Germinal center (tissue), 1 donor: ENCODE measurements at places on chromosomes 7 and 10.

DNA sequence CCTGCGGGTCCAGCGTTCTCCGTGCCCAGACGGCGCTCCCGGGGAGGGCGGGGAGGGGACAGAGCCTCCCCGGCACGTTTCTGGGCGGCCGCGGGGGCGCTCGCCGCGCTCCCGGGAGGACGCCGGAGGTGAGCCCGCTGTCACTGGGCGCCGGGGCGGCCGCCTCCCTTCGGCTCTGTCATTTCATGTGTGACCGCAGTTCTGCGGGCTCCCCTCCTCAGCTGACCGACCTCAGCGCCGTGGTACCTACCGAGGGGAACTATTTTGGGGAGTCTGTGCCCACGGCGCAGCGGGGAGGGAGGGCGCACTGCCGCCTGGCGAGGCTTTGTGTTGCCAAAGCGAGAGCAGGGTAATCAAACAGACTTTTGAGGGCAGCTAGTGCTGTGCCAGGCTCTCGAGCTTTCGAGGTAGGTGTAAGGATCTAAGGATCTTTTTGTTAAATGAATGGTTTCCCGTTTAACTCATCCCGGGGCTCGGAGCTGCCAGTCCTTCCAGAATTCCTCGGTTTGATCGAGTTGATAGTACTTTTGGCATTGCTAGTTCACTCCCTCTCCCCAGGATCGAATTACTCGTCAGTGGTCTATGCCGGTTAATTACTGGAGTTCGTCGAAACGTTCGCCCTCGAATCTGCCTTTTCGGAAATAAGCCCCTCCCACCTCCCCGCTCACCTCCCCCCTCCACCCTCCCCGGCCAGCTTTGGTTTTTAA, 1.9 kb downstream of the ARID5B start:
- peak; percentile 73 for DNase-seq

DNA sequence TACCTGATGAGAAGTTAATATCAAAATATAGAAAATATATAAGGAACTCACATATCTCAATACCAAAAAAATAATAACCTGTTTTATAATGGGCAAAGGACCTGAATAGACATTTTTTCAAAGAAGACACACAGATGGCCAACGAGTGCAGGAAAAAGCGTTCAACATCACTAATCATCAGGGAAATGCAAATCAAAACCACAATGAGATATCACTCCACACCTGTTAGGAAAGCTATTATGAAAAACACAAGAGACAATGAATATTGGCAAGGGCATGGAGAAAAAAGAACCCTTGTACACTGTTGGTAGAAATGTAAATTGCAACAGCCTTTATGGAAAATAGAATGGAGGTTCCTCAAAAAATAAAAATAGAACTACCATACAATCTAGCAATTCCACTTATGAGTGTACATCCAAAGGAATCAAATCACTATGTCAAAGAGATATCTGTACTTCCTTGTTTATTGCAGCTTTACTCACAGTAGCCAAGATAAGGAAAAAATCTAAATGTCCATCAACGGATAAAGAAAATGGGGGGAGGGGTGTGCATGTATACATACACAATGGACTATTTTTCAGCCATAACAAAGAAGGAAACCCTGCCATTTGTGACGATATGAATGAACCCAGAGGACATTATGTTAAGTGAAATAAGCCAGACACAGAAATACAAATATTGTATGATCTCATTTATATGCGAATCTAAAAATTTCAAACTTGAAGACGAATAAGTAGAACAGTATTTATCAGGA, 3.6 kb upstream of the ALOX5 start:
- no peak for DNase-seq

DNA sequence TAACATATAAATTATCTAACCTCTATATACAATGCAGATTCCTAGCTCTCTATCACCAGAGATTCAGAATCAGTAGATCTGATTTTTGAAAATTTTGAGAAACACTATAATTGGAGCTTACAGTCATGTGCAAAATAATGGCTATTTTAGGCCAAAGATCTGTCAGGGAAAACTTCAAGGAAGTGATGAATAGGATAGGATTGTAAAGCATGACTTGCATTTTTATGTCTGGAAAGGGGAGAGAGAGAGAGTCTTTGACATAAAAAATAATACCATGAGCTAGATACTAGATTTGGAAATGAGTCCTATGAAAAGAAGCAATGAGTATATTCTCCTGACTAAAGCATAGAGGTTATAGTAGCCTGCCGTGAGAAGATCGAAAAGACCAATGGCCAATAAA, 181.1 kb downstream of the SDHAF3 start:
- DNase-seq = no peak

DNA sequence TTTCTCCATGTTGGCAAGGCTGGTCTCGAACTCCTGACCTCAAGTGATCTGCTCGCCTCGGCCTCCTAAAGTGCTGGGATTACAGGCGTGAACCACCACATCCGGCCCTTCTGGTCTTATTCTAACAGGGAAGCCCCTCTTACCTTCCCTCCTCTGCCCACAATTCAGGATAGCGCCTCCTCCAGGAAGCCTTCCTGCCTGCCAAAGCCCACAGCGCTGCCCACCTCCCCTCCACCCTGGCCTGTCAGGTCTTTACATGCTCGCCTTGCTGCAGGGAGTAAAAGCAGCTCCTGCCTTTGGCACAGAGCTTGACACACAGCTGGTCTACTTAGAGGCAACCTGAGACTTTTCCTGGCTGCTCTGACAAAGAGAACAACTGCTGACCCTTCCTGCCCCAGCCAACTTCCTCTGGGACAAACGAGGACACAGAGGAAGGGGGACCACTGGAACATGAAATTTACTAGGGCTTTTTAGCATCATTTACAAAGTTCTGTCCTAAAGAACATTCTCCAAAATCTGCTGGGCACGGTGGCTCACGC, 13.2 kb downstream of the MLXIPL start:
- DNase-seq = no peak

DNA sequence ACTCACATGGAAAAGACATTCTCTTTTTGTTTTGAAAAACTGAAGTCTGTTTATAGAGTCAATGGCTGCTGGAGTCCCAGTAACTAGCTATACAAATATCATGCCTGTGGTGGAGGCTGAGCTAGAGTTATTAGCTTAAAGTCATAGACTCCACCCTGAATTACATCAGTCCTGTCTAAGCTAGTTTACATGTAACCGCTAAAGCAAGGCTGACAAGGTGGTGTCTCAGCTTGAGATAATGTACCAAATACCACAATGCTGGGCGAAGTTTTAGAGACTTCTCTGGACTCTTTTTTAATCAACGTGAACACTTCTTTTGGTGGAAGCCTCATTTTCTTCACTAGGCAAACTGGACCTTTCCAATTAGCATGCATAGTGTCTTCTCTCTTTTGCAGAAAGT, 219.4 kb downstream of the ANK3 start:
- DNase-seq = no peak

DNA sequence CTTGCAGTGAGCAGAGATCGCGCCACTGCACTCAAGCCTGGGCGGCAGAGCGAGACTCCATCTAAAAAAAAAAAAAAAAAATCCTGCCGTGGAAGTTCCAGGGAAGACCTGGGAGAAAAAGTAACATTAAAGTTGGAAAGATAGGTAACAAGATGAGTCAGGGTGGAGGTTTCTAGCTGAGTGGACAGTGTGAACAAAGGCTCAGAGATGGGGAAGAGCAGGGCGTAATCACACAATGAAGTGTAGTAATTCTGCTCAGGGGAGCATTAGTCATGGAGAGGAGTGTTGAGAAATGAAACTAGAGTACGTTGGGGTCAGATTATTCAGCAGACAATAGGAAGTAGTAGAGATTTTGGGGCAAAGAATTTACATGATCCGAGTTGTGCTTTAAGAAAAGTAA, 21.6 kb upstream of the WASL start:
- DNase-seq = peak; percentile 11

DNA sequence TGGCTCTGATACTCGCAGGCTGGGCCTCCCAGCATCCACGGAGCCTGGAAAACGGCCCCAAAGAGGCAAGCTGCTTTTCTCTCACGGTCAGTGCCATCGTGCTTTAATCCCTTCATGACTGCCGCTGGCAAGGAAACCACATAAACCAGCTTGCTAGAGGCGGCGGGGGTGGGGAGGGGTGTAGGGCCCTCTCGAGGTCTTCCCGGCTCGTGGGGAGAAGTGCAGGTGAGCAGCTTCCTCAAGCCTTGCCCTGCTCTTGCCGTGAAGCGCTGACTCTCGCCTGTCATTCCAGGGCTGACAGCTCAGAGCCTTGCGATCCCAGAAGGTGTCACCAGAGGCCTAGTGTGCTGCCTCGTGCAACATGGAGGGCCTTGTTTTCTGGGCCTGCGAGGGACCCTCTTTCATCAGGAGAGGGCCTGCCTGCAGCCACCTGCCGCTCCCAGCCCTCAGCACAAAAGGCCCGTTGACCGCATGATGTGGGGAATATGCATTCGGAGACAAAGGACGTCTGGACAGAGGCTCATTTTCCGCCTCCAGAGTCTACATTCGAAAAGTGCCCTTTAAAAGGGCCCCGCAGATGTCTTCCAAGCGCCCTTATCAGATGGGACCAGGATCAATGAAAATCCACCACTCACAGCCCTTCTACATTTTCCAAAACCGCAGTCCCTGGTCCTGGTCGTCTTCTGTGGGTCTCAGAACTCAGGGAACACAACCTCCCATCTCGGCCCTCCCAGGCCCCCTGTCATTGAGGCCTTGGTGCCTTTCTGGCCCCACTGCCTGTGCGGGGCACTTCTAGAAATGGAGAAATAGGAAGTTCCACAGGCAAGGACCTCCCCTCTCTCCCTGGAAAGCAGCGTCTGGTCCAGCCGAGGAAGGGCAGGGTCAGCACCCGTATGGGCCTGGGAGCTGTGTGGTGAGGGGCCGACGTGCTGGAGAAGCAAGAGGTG, 58.7 kb downstream of the ZRANB1 start:
- no peak for DNase-seq

- peak; percentile 31 for DNase-seq
Observed at GRCh38 chr7:28957064-28957750, 923 bp downstream of the TRIL start.

GRCh38 chr7:49580761-49581160, 192.7 kb upstream of the VWC2 start:
- DNase-seq = no peak

- DNase-seq = no peak
Observed at GRCh38 chr7:128174386-128174785, 66.7 kb upstream of the LEP start.

DNA sequence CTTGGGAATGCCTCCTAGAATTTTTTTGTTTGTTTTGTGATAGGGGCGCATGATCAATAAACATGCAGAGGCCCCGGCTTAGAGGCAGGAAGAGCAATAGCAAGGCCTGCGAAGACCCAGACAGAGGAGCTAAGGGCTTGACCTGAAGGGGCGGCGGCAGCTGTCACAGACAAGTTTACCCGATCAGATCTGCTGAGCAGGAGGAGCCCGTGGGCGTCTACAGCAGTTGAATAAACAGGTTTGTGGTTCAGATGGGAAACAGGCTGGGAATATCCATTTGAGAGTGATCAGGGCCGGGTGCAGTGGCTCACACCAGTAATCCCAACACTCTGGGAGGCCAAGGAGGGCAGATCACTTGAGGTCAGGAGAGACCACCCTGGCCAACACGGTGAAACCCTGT, 126.0 kb upstream of the CALN1 start:
- DNase-seq = no peak

- no peak for DNase-seq
Observed at GRCh38 chr10:103856797-103857170, 1.4 kb upstream of the SH3PXD2A start.

GRCh38 chr10:105148921-105149320, 507.8 kb downstream of the SORCS3 start:
- no peak for DNase-seq

DNA sequence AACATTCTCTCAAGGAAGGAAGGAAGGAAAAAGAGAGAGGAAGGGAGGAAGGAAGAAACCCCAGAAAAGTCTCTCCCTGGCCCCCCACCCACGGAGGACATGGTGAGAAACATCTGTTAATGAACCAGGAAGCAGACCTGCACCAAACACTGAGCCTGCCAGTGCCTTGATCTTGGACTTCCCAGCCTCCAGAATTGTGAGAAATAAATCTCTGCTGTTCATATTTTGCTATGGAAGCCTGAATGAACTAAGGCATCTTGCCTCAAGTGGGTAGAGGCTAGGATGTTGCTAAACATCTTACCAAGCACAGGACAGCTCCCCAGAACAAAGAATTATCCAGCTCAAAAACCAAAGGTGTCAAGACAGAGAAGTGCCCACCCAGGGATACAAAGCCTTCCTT, 19.1 kb downstream of the LRRC20 start:
- no peak for DNase-seq

- DNase-seq = no peak
Observed at GRCh38 chr10:13672548-13672947, 85.8 kb downstream of the PRPF18 start.

- no peak for DNase-seq
Observed at GRCh38 chr10:72186258-72186981, 29.4 kb upstream of the ANAPC16 start.

GRCh38 chr7:46133072-46133471, 212.0 kb upstream of the IGFBP3 start:
- no peak for DNase-seq

- DNase-seq = peak; percentile 91
Observed at GRCh38 chr7:2104107-2104710, 128.5 kb downstream of the MAD1L1 start.

- DNase-seq = no peak
Observed at GRCh38 chr7:55170335-55171069, 151.7 kb downstream of the EGFR start.

DNA sequence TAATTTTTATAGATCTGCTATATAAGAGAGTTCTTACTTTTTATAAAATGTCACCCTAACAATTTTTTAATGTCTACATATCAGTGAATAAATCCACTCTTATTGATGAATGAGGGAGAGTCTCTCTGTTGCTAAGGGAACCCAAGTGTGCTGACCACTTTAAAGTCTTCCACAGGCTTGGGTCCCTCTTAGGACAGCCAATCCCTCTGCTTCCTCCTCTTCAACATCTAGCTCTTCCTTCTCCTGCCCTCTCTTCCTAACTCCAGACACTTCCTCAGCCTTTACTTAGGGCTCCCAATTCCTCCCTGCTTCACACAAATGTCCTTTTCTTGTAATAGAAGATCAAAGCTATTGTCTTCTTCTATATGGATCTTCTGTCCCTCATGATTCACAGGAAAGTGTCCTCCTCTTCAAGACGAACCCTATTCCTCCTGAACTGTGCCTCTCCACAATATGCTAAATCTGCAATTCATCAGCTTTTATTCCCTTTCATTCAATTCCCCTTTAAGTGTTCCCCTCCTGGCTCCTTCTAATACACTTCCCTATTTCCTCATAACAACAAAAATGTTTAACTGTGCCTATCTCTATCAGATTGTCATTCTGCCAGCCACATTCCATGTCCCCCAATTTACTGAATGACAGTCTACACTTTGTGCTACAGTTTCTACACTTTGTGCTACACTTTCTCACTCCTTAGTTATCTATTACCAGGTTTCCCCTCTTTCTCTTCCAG, 37.7 kb downstream of the CDK6 start:
- DNase-seq = no peak

- DNase-seq = no peak
Observed at GRCh38 chr7:111339006-111339405, 223.3 kb downstream of the IMMP2L start.

GRCh38 chr7:92266415-92267241, 20.9 kb downstream of the ANKIB1 start:
- DNase-seq = no peak

GRCh38 chr10:89165923-89166322, 41.2 kb downstream of the CH25H start:
- DNase-seq = no peak

- no peak for DNase-seq
Observed at GRCh38 chr7:148437043-148437442, 153.5 kb upstream of the C7orf33 start.
